HuH-7 (cell line): ENCODE measurements at places on chromosomes 2 and 18.

- no peak for DNase-seq
Measured at GRCh38 chr2:3099145-3099859, 278.3 kb downstream of the EIPR1 start.

GRCh38 chr2:235692671-235693171 lies 198.9 kb downstream of the AGAP1 start:
- no peak for DNase-seq

GRCh38 chr2:23248667-23249066 lies 136.3 kb upstream of the KLHL29 start:
- DNase-seq = no peak

- no peak for DNase-seq
Measured at GRCh38 chr2:137975280-137976271, 11.3 kb downstream of the HNMT start.

DNA sequence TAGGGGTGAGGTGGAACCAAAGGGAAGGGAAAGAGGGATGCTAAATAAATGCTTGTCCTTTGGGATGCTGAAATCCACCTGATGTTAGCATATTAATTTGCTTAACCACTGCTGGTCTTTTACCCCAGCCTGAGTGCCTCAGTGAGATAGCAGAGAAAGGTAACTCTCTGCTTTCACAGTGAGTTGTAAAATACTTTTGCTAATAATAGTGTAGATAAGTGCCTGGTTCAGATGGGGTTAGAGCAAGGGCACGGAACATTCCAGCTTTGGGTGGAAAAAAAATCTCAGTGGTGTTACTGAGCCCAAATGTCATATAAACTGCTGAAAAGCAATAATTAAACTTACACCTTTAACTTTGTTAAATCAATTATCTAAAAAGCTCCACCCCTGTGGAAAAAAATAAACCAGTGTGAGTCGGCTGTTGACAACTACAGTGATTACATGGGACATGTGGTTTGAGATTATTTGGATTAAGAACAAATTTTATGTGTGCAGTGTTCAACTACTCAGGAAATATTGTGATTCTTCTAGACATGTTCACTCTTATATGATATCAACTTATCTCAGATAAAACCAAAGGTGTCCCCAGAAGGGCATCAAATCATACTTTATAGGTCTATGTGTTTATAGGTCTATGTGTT lies 21.1 kb upstream of the RND3 start:
- no peak for DNase-seq

DNA sequence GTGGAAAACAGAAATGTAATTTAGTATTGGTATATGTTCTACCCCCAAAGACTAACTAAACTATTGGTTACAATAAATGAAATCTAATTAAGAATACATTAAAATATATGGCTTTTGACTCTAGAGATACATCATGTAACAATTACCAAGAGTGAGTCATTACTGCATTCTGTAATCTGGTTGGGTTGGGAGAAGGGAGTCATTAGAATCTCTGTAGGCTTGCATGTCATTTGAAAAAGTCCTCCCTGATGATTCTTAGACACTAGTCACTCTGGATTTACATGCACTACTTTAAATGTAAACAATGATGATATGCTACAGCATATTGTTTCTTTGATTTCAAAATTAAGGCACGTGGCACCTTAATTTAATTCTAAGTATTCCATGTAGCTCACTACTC lies 293.4 kb upstream of the CHST9 start:
- no peak for DNase-seq

DNA sequence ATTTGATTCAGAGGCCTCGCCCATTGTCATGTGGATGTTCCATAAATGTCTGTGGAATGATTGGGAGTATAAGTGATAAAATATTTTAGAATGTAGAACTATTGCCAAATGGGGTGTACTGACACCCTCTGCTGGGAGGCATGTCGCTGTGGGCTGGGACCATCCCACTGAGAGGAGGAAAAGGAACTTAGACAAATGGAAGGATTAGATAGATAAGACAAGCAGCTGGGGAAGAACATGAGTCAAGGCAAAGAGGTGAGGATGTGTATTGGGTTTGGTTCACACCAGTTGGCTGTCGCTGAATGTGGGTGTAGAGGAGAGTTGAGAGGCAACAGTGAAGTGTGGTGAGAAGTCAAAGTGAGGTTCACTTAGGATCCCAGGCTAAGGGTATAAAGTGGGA lies 4.0 kb downstream of the C2orf74 start:
- no peak for DNase-seq

DNA sequence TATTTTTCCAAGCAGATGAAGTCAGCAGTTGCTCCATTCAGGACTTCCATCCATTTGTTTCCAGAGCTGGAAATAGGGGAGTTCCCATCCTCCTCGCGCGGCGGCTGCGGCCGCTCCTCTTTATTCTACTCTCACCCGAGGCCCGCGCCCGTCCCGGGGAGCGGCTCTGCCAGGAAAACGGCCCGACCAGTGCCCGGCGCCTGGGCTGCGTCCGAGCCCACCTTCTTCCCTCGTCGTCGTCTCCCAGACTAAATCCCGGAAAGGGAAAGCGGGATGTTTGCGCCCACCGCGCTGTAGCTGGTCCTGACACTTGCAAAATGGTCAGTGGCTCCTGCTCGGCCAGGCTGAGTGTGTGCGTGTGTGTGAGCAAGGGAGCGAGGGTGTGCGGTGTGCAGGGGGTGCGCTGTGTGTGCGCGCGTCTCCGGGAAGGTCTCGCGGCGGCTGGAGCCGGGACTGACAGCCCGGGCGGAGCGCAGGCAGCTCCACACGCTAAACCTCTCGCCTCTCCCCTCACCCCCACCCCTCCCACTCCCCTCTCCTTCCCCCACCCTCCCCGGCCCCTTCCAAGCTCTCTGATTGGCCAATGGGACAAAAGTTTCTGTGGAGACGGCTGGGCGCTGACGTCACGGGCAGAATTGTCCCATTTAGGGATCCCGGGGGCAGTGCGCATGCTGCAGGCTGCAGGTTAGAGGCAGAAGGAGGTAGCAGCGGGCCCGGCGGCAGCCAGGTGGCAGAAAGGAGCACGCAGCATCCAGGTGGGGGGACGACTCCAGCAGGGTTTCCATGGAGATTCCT lies at the start of gene NOL4:
Gene NOL4, minus strand, starts transcription at position 491 of the 795 bp plus-strand sequence. CDS start 1,660 bp downstream, outside the sequence.
- peak; percentile 67 for DNase-seq

- no peak for DNase-seq
Measured at GRCh38 chr2:170771421-170771937, 1.3 kb downstream of the ERICH2 start.

DNA sequence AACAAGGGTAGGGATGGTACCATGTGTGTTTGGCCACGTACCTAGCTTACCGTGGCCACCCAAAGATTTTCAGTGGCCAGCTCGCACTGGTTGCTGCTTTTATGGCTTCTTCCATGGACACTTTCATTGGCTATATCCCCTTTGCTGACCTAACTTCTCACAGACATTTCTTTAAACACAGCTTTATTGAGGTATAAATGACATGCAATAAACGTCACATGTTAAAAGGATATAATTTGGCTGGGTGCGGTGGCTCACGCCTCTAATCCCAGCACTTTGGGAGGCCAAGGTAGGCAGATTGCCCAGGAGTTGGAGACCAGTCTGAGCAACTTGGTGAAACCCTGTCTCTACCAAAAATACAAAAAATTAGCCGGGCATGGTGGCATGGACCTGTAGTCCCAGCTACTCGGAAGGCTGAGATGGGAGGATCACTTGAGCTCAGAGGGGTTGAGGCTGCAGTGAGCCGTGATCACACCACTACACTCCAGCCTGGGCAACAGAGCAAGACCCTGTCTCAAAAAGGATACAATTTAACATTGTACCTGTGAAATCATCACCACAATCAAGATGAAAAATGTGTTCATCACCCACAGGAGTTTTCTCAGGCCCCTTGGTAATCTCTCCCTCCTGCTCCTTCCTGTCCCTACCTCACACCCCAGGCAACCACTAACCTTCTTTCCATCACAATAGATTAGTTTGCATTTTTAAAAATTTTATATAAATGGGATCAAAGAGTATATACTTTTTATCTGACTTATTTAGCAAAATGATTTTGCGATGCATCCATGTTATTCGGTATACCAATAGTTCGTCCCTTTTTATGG lies 127.8 kb upstream of the PPP1CB start:
- no peak for DNase-seq

- no peak for DNase-seq
Measured at GRCh38 chr2:14909795-14910194, 277.3 kb downstream of the LRATD1 start.

DNA sequence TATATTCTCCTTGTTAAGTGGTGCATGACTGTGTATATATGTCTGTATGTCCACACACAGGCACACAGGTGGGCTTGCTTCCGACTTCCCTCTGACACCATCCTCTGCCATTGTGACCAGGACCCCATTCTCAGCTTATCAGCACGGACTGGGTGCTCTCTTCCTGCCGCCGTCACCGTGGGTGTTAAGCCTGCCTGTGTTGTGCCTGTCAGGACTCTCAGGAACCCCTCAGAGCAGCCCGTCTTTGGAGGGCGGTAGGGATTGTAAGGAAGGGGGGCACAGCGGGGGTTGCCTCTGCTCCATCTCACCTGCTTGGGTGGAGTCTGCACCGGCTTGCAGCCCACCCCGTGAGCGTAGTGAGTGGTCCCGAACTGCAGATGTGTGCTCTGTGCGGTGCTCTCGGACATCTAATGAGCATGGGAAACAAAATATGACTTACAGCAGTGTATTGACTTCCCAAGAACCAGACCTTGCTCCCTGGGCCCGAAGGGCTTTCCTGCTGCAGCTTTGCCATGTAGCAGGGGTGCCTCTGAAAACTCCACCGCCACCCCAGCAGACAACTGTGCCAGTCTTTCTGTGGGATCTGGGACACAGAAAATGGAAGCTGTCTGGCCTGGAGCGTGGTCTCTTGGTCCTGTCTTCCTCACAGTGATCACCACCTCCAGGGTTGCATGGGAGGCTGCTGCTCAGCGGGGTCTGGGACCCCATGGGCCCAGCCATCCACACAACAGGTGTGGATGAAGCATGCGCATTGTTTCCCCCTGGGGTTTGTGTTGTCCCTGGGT lies 58.9 kb downstream of the SH3RF3 start:
- no peak for DNase-seq

- DNase-seq = peak; percentile 87
Measured at GRCh38 chr2:240250985-240251847, 110.8 kb upstream of the OTOS start.

- DNase-seq = no peak
Measured at GRCh38 chr18:10455726-10456453, 1.5 kb downstream of the APCDD1 start.

GRCh38 chr2:6782517-6783237 lies 83.0 kb downstream of the CMPK2 start:
- no peak for DNase-seq

DNA sequence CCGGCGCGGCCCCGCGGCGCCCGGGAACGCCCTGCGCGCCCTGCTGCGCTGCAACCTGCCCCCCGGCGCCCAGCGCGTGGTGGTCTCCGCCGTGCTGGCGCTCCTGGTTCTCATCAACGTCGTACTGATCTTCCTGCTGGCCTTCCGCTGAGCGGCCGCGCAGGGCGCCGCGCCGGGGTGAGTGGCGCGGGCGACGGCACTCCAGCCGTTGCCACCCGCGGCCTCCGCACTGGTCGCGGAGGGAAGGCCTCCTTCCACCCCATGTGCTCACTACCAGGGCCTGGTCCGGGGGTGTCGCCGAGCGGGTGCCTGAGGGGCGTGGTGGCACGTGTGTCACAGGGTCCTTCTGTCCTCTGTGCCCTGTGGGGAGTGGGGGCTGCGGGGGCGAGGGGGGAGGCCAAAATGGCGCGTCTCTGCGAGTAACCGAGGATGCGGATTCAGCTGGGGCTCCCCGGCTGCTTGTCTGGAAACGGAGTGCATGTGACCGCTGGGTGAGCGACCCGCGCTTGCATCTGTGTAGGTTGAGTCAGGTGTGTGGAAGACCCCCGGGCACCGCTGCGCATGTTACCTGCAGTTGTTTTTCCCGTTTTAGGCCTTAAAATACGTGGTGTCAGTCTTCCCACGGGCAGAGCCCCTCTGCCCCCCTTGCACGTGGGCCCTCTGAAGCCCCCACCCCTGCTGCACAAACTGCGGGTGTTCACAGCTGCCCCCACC lies 58.0 kb downstream of the FAM168B start:
- no peak for DNase-seq

GRCh38 chr18:58247363-58247834 lies 203.4 kb downstream of the NEDD4L start:
- DNase-seq = no peak

DNA sequence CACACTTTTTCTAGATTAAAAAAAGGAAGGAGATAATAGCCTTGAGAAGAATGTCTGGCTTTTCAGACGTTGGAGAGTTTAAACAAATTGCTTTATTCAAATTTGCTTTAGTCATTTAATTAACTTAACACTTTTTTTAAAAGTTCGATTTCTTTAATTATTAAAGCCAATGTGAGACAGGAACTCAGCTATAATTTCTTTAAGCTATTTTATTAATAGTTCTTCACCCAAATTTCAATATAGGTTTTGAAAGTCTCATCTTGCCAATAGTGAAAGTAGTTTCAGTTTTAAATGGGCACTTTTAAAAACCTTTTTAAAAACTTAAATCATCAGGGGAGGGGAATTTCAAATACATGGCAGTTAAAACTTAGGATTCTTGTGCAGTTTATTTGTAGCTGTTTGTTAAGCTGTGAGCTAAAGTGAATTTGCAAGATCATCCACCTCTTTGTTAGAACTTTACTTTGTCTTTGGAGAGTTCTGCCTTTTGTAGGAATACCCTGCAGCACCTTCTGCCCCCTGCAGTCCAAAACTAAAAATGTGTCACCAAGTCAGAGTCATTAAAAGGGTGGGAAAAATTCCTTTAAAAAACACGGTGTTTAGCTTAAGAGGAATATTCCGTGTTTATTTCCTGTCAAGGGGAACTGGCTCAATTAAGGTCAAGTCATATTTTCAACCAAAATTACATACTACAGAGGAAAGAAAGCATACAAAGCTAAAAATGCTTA lies 4.6 kb downstream of the TGIF1 start:
- DNase-seq = peak; percentile 63

GRCh38 chr2:229032608-229033234 lies 238.4 kb downstream of the PID1 start:
- DNase-seq = no peak

DNA sequence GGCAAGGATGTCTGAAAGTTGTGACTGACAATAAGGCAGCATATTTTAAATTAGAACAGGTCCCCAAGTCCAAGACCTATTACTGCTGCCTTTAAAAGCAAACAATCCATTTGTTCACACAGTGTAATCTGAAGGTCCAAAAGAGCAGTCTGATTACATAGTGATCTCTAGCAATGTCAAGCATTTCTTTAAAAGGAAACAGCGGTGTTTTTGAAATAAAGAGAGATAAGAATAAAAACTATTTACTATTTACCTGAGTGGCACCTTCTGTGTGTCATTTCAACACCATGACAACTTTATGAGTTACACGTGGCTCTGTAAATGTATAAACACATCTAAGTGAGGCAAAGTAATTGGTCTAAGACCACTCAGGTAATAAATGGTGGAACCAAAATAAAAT lies 1009.9 kb upstream of the CNTNAP5 start:
- peak; percentile 12 for DNase-seq

- DNase-seq = no peak
Measured at GRCh38 chr2:192499476-192499875, 304.7 kb upstream of the TMEFF2 start.

GRCh38 chr2:41926614-41927580 lies 120.9 kb upstream of the PKDCC start:
- no peak for DNase-seq

DNA sequence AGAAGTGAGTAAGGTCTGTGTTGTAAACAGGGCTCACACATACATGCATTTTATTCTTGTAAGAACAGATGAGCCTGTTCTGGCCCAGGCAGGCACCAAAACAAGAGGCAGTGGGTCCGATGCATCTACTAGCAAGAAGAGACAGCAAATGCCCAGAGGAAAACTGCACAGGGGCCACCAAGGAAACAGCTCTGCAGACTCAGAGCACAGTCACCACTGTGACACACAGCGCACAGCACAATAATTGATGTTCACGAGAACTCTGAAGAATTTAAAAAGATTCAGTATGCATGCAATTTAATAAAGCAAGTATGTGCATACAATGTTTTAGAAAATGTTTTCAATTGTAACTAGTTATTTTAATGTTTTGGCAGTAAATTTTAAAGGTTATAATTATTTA lies 24.8 kb downstream of the LONRF2 start:
- DNase-seq = no peak
